Activated CD8-positive, alpha-beta memory T cell treated with anti-CD3 and anti-CD28 coated beads for 1 hour (primary cell): ENCODE measurements at places on chromosomes 4 and X.

- DNase-seq = no peak
Observed at GRCh38 chr4:108044951-108045686, 55.4 kb downstream of the HADH start.

- no peak for DNase-seq
Observed at GRCh38 chr4:89204624-89205023, 93.3 kb downstream of the TIGD2 start.

DNA sequence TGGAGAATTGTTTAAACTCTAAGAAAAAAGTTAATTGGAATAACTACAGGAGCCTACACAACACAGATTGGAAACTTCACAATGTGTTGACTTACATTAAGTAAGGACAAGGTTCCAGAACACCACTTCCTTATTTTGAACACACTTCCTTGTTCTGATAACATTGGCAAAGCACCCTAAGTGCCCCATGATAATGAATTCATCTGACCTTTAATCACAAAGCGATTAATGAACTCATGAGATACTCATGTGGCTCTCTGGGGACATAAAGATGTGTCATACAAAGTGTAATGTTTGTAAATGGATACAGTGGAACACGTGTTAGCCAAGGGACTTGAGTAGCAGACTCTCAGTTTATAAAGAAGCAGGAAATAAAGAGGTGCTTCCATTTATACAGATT, 69.0 kb upstream of the ATOH1 start:
- DNase-seq = no peak

GRCh38 chrX:153864561-153865320, 21.2 kb downstream of the L1CAM start:
- DNase-seq = no peak

DNA sequence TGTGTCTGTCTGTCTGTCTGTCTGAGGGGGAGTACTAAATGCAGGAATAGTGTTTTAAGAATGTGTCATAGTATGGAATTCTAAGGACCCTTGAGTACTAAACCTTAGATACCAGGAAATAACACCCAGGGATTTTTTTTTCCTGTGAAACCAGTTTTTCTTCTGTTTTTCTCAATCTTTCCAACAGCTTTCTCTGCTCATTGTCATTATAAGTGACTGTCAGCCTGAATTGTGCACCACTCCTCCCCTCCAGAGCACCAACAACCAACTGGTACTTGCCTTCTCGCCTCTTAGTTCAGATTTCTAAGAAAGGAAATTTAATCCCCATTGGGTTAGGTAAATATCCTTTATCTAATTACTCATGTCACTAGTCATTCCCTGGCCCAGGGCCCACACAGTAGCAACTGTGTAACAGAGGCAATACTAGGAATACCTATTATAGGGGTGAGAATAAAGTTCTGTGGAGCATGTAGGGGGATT, 320.6 kb downstream of the ADGRL3 start:
- DNase-seq = no peak

- DNase-seq = no peak
Observed at GRCh38 chr4:24000470-24000831, 110.6 kb upstream of the PPARGC1A start.

- DNase-seq = no peak
Observed at GRCh38 chr4:5478169-5478568, 230.2 kb downstream of the EVC2 start.

DNA sequence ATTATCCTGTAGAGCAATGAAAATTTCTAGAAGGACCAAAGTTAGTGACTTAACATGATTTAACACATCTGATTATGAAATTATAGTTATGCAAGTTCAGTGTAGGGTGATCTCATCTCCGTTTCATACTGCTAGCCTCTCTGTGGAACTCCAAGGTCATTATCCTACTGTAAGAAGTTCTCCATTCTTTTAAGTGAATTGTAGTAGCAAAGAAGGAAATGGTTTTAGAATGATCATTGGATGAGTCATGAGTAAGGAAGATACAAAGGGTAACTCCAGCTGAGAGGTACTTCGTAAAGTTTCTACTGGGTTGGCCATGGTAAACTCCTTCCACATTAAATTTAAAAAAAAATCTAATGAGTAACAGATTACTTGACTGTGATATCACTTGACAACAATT, 215.0 kb upstream of the GIMD1 start:
- DNase-seq = no peak

GRCh38 chr4:38278255-38278654, 318.1 kb downstream of the PTTG2 start:
- DNase-seq = no peak

- no peak for DNase-seq
Observed at GRCh38 chr4:132572210-132572609, 576.9 kb upstream of the PCDH10 start.

- DNase-seq = no peak
Observed at GRCh38 chr4:187019896-187020295, 296.2 kb upstream of the FAT1 start.

DNA sequence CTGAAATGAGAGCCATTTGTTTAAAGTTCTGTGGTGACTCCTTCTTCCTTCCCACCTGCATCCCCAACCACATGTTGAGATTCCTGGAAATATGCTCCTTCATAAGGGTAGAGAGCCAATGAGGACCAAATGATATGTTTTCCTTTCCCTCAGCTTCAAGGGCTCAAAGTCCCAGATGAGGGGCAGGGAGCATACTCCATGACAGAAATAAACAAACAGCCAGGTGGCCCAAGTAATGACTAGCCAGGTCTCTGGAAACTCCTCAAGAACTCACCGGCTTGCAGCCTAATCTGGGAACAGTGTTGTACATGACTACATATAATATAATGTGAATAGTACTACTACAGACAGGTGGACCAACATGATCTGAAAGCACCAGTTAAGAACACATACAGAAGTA, 392.3 kb downstream of the PACRGL start:
- DNase-seq = no peak

DNA sequence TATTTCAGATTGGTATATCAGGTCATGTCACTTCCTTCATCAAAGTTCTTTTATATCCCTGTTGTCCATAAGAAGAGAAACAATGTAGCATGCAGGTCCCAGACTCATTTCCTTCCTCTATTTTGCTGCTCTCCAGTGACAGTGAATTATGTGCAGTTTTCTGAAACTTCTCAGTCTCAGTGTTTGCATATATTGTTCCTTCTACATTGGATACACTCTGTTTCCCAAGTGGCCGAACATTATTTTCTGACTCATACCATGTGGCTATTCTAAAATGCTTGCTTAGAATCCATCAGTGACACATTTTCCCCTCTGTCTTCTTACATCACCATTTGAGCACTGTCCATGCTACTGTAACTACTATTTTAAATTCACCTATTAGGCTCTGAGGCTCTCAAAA, 305.7 kb downstream of the PDHA2 start:
- DNase-seq = no peak

DNA sequence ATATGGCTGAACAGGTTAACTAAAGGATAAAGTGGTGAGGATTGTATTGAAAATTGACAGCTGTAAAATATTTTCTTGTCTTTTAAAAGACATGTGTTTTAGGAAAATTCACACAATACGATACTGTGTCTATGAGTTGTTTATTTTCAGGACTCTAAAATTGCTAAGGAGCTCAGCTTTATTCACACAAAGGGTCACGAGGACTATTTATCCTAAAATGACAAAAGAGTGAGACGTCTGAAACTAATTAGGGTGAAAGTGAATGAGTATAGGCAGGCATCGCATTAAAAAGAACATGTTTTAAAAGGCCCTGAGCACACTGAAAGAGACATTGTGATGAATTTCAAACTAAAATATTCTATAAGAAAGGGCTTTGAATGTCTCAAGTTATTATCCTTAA, 304.7 kb downstream of the SH2D1A start:
- DNase-seq = no peak

DNA sequence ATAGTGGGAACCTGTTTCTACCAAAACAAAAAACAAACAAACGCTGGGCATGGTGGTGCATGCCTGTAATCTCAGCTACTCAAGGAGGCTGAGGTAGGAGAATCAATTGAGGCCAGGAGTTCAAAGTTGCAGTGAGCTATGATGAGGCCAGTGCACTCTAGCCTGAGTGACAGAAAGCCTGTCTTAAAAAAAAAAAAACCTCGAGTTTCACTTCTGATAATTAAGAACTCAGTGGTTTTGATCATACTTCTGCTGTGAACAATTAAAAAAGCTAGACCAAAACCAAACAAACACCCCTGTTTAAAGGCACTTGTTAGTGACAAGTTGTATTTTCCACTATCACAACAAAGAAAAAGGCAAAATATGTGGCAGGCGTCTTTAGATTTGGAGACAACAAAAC, 15.0 kb upstream of the UBE2D3 start:
- DNase-seq = no peak

DNA sequence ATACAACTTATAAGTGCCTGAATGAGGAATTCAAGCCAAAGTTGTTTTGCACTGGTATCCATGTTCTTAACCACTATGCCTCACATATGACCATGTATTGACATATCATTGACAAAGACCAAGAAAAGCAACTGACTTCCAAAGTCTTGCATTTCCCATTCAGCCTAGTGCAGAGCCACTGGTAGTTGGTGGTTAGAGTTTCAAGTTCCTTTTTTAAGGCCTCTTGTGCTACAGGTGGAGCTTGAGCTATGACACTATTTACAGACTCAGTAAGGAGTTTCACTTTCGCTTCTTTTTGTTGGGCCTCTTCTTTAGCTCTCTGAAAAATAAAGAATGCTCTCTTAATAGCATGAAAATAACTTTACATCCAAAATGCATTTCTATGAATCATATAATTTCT, 763.0 kb downstream of the DMD start:
- no peak for DNase-seq

- DNase-seq = no peak
Observed at GRCh38 chr4:69196209-69196965, 18.2 kb downstream of the UGT2B11 start.

DNA sequence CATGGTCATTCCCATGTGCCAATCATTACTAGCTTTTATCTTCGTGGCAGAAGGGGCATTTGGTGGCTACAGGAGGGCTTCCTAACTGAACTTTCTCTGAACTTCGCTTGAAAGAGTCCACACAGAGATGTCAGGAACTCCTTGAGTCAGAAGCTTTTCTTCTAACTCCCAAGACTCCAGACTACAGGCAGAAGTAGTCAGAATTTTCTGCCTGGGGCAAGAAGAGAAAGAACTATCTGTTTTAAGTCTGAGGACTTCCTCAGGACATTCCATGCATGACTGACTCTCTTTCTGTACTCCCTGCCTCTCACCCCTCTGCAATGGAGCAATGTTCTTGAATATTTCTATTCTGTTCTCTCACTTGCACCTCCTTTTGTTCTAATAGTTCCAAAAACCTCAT, 170.5 kb upstream of the TBC1D9 start:
- DNase-seq = no peak

DNA sequence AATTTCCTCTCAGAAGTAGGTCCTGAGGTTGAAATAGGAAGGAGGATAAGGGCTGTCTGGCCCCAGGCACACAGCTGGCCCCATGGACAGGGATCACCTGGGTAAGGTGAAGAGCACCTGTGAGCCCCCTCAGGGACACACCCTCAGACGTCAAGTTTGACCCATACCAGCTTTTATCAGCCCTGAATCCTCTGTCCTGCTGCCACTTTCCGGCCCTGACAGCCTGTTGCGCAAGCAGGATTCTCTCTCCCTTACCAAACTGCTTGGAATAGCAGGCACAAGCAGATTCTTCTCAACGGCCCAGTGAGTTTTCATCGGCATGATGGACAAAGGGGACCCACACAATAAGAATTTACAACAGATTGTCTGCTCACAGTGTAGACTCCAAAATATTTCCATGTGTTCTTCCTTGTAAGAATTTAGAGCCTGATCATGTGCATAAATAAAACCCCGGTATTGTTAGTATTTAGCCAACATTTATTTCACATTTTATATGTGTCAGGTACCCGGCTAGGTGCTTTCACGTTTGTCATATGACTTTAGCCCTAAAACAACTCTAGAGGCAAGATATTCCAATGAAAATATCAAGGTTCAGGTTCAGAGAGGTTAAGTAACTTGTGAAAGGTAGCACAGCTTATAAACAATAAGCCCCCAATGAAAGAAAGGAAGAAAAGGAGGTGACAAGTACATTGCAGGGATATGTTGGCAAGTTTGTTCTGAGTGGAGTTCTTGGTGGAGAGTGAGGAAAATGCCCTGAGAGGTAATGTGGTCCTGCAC, 107.2 kb upstream of the KIT start:
- DNase-seq = no peak

DNA sequence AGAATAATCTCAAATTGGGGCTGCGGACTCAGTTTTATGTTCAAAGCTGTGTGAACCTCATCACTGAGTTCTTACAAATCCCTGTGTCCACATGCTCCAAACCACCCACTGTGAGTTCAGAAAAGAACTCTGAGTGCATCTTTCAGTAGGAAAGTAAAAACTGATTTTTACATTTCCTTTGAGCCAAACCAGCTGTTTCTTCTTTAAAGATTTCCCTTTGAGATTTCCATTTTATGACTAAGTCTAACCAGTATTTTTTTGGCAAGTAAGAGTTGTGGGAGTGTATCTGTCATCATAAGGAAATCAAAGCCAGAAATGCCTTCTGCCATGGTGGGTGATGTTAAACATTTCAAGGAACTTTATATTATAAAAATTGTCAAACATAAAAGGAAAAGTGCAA, 100.0 kb downstream of the TET2 start:
- DNase-seq = no peak

DNA sequence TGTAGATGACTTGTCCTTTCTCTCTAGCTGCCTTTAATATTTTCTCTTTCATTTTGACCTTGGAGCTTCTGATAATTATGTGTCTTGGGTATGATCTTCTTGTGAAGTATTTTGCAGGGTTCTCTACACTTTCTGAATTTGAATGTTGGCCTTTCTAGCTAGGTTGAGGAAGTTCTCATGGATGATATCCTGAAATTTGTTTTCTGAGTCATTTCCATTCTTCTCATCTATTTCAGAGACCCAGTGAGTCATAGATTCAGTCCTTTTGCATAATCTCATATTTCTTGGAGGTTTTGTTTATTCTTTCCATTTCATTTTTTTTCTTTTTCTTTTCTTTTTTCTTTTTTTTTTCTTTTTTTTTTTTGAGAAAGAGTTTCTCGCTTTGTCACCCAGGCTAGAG, 585.7 kb upstream of the PABPC4L start:
- DNase-seq = no peak

- DNase-seq = no peak
Observed at GRCh38 chrX:8138252-8138651, 32.8 kb downstream of the VCX2 start.
